ENCODE measurements at places on chromosomes 6 and 20. TPM values are rescaled to one million over a fixed set of nuclear protein-coding genes. Genes with fewer than 3 reads are reported as not detected.

RAB44 gene
- 1.00 TPM for total RNA-seq

OXT gene
- total RNA-seq = not detected

F13A1 gene
- total RNA-seq = 49.6 TPM

SIRPD gene
- total RNA-seq = 0.69 TPM

PTCRA gene
- 10.7 TPM for total RNA-seq

UBE2V1 gene
- total RNA-seq = 62.9 TPM

MYT1 gene
- not detected for total RNA-seq

DNA sequence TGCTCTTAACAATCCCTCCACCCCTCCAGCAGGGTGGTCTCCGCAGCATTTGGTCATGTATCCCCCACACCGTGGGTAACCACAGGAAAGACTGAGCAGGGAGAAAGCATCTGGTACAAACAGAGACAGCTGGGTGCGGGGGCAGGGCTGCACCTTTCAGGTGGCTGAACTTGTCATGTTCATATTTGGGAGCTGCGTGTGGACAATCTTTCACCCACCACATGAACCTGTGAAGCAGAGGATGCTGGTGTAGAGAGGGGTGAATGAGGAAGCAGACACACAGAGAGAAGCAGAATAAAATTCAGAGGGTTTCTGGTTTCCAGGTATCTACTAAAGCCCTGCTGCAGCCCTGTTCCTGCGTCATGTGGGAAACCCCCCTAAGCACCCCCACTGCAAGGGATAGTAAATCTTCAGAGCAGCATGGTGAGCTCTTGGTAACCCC is 8.9 kb downstream of the GFOD1 start:
- no peak for DNase-seq

- no peak for DNase-seq
Measured at GRCh38 chr6:170000071-170000843, 248.8 kb downstream of the ERMARD start.

DNA sequence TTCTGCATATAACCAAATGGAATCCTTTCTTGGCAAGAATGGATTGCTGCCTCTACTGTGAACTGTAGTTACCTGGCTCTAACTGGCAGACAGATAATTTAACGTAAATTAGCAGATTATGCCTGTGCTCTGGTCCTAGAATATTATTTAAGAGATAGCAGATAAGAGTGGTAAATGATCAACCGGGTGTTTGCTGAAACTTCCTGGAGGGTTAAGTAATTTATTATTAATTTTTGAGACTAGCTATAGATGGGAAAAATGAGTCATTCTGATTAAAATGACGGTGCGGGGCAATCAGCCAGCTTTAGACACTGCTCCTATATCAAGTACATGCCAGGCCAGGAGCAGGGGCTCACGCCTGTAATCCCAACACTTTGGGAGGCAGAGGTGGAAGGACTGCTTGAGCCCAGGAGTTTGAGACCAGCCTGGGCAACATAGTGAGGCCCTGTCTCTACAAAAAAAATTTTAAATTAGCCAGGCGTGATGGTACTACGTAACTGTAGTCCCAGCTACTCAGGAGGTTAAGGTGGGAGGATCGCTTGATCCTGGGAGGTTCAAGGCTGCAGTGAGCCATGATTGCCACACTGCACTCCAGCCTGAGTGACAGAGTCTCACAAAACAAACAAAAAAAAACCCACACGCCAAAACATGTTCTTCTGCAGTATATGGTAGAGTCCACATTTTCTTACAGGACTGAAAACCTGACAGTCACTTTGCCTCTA is 22.6 kb downstream of the B4GALT5 start:
- DNase-seq = peak; percentile 73

DNA sequence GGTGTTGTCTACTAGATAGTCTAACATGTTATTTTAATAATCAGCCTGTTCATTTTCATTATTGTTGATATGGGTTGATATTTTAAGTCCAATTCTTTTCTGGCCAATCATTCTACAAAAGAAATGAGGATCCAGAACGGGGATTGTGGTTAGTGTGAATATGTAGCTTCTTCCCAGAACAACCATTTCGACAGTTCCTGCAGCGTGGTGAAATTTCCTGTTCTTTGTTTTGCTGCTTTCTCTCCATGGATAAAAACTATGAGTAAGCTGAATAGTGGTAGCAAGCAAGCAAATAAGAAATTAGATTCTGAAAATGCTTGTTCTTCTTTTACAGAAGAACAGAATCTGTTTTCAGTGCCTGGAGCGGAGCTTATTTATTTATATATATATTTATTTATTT is 65.5 kb upstream of the F13A1 start:
- DNase-seq = peak; percentile 54

- no peak for DNase-seq
Measured at GRCh38 chr6:24504287-24504648, 9.5 kb downstream of the ALDH5A1 start.

DNA sequence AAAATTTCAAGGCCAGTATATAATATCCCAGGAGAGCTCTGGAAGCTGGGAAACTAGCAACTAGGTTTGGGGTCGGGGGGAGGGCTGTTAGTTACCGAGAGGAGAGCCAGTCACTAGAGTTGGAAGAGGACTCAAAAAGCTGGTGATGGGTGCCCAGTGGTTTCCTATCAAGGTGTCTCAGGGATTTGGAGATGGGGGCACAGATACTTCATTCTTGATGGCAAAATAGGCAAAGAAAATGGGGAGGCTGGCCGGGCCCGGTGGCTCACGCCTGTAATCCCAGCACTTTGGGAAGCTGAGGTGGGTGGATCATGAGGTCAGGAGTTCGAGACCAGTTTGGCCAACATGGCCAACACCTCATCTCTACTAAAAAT is 805 bp downstream of the PHF1 start:
- no peak for DNase-seq

- no peak for DNase-seq
Measured at GRCh38 chr20:16308754-16309153, 264.5 kb downstream of the KIF16B start.
